Cerebellum (tissue), 4 donors: ENCODE measurements at places on chromosomes 12 and 14. TPM values are rescaled to one million over a fixed set of nuclear protein-coding genes. Genes with fewer than 3 reads are reported as not detected.

GRCh38 chr12:15584366-15585041 lies 204.7 kb downstream of the EPS8 start:
- no peak for DNase-seq

The MMAB gene
- 13.1 TPM for total RNA-seq

The IL22 gene
- 0.82 TPM for total RNA-seq

DNA sequence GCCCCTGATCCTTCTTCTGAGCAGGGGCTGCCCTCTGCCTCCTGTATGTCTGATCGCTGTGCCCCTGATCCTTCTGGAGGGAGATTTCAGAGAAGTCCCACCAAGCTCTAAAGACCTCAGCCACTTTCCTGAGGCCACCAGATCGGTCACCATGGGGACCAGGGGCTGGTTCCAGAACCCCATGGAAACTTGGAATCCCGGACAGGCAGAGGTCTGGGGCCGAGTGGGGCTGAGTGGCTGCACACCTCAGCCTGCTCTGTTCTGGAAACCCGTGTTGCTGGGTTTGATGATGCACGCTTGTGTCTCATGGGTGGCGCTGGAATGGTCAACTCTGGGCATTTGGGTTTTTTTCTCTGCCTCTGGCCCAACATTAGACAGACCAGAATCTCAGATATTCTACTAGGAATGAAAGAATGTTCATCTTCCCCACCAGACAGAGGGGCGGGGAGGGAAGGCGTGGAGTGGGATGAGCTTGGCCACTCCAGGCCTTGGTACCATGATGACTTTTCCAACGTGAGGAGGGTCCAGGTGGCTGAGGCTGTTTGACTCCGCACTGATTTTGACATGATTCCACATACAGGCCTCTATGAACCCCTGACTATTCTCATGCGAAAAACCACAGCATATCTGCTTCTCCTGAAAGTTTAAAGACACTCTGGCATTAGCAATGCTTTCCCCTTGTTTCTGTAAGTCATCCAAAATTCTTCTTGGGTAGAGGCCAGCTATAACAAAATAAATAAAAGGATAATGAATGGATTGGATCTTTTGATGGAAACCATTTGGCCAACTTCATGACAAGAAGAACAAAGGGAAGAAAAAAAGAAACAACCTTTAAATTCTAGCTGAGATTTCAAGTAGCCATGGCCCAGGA lies 114.5 kb downstream of the ADGRD1 start:
- no peak for DNase-seq

- DNase-seq, result no peak
Observed at GRCh38 chr12:89364631-89365030, 12.3 kb upstream of the DUSP6 start.

- no peak for DNase-seq
Observed at GRCh38 chr12:100793182-100793581, 1.4 kb upstream of the ANO4 start.

DNA sequence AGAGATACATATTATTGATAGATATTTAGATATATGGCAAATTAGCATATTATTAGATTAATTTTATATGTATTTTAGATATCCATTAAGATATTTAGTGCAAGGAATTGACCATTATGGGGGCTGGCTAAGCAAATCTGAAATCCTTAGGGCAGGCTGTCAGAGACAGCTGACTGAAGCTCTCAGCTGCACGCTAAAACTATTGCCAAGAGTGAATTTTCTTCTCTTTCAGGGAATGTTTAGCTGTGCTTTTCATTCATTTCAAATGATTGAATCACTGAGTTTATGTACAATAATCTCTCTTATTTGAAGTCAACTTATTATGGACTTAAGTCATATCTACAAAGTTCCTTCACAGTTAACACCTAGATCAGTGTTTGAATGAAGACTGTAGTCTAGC lies 566.5 kb downstream of the LRFN5 start:
- DNase-seq, result no peak

DNA sequence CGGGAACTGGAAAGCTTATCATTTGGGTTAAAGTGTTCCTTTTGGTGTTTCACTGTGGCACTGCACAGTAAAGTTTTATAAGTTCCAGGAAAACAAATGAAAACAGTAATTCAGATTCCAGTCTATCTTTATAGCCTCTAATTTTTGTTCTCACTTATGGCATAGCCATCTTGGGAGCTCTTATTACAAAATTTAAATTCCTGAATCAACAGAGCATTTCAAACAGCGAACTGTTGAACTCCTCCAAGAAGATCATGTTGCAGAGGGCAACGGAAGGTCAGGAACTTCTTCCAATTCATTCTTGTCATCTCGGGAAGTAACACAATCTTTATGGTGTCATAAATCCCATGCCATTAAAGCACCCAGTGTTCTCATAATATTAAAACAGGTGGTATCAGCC lies 229.1 kb downstream of the KCNC2 start:
- no peak for DNase-seq

The FOXN3 gene
- total RNA-seq, result 57.6 TPM

The EML1 gene
- 26.8 TPM for total RNA-seq

DNA sequence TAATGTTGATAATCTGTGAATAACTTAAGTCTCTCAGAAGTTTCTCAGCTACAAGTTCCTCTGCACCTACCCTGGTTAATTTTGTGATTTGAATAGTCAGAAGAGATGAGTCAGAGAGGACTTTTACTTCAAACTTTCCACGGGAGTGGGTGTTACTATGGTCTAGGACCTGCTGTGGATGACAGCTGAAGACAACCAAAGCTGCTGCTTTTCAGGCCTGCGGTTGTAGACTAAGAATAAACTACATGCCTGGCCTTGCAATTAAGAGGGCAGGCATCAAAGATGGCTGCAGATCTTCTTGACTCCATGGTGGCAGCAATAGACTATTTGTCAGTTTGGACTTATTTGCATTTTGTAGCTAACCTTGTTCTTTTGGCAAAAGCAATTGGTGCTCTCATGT lies 227.1 kb upstream of the KRR1 start:
- DNase-seq, result no peak

DNA sequence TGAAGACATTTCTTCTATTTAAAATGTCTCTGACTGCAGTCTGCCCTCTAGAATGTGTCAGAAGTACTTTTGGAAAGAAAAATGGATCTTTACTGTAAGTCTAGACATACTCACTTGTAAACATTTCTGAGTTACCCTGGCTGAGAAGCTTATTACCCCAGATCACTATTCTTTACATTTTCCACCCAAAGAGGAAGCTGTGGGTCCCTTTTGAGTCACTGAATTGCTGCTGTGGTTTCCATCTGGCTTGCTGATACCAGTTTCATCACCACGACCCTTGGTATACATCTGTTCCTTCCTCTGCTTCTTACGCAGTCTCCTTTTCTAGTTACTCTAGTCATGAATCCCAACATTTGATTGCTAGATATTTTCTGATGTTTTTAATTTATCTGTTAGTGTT lies 20.2 kb upstream of the CLEC4D start:
- DNase-seq, result no peak

GRCh38 chr12:52636189-52636588 lies 15.8 kb downstream of the KRT2 start:
- DNase-seq, result no peak

DNA sequence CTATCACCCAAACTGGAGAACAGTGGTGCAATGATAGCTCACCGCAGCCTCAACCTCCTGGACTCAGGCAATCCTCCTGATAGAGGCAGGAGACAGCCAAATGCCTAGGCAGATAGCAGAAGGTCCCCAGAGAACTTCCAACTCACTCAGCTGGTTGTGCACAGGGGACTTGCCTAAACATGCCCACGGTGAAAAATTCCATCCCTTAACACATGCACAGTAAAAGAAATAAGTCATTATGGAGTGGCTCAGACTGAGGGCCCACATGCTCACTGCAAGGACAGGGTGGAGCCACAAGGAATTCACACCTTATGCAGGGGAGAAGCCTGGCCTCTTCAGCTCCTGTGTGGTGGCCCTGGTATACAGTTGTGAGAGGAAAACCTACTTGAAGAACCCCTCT lies 525.8 kb upstream of the ATP2B1 start:
- no peak for DNase-seq

DNA sequence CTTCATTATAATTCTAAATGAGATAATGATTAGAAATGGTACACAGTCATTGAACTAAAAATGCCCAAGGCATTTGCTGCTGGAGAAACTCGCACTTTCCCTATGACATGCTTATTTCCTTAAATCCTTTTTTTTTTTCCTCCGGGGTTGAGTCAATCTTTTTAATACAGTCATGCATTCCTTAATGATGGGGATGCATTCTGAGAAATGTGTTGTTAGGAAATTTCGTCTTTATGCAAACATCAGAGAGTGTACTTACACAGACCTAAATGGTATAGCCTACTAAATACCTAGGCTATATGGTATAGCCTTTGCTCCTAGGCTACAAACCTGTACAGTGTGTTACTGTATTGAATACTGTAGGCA lies 29.8 kb upstream of the DACT1 start:
- no peak for DNase-seq

The DIABLO gene
- 46.0 TPM for total RNA-seq

The ANG gene
- 1.5 TPM for total RNA-seq

DNA sequence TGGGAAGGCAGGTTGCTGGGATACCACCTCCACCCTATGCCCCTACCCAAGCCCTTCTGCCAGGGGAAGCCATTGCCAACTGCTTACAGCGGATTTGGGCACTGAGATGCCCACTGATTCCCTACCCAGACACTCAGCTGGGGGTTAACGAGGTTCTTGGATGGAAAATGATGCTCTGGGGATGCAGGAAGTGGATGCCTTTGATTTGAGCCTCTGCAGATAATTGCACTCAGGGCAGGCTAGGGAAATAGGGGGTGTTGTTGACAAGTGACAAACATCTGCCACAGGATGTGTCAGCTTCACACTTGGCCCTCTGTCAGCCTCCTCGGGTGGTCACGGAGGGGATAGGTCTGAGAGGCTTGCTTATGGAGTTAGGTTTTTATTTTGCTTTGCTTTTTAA lies 57.4 kb downstream of the RPH3A start:
- DNase-seq, result no peak

The HOXC11 gene
- not detected for total RNA-seq

The CCDC177 gene
- 4.5 TPM for total RNA-seq
